ENCODE measurements at places on chromosomes 5 and 9.

- DNase-seq, result no peak
Observed at GRCh38 chr5:96049398-96050272, 88.0 kb upstream of the ELL2 start.

GRCh38 chr5:76999451-76999850 lies 30.8 kb upstream of the AGGF1 start:
- no peak for DNase-seq

DNA sequence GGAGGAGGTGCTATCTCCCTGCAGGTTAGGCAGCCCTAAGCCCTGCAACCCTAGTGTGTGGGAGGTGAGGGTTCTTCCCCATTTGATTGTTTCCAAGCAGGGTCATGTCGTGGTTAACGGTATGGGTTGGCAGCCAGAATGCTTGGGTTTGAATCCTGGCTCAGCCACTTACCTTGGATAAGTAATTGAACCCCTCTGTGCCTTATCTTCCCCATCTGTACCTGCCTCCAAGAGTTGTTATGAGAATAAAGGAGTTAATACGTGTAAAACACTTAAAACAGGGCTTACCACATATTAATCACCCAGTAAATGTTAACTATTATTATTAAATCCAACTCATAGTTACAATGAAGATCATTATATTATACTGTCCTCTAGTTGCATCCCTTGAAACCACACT lies 52.2 kb upstream of the SPATA31E1 start:
- no peak for DNase-seq

DNA sequence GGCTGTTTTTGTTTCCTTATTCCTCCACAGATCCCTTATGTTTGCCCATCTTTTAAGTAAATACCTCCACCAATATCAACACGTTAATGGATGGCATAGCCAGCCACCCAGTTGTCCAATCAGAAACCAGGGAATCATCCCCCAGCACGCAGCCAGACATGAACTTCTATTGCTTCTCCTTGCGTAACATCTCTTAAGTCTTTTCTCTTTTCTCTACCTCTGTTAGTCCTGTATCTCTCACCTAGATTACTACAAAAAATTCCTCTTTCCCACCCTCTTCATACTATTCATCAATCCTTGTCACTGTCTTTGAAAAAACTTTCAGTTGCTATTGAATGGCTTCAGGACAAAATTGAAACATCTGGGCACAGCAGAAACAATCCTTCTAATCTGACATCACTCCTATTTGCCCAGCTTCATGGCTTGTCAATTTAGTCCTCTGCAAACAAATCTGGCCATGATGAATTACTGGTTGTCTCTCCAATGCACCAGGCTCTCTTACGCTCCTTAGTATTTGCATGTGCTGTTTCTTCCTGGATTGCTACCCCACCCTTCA lies 349.3 kb downstream of the RAB3C start:
- no peak for DNase-seq

- DNase-seq, result no peak
Observed at GRCh38 chr9:23821375-23822181, 4.5 kb downstream of the ELAVL2 start.

DNA sequence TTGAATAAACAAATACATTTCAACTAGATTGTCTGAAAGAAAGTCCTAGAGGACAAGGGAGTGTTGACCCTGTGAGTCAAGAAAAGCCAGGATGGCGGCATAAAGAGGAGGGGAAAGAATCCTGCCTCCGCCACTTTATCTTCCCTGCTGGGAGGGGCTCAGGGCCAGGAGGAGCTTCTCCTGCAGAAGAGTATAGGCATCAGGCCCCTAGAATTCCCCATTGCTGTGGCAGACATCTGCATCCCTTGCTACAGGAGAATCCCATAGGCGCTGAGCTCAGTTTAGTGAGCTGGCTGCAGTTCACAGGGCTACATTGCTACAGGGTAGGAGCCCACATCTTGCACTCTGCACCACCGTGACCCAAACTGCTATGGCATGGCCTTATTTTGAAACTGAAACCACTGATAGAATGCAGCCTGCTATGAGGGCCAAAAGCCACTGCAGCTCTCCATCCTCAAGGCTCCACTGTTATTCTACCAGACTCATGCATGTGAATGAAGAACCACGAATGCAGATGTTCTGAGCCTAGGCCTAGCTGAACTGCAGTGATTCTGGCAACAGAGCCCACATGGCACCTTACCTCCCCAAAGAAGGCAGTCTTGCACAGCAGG lies 941.4 kb upstream of the CTNND2 start:
- DNase-seq, result no peak

GRCh38 chr5:150203832-150204589 lies 14.1 kb downstream of the SLC6A7 start:
- no peak for DNase-seq

- no peak for DNase-seq
Observed at GRCh38 chr5:116859666-116860320, 285.2 kb upstream of the SEMA6A start.

GRCh38 chr5:41157272-41157894 lies 55.9 kb downstream of the C6 start:
- DNase-seq, result no peak

- no peak for DNase-seq
Observed at GRCh38 chr5:35672995-35673394, 55.3 kb downstream of the SPEF2 start.

GRCh38 chr5:157750320-157750719 lies 6.8 kb downstream of the LSM11 start:
- no peak for DNase-seq

- DNase-seq, result no peak
Observed at GRCh38 chr9:137680444-137681358, 61.9 kb downstream of the EHMT1 start.

GRCh38 chr5:104431981-104432380 lies 869.4 kb upstream of the NUDT12 start:
- no peak for DNase-seq

DNA sequence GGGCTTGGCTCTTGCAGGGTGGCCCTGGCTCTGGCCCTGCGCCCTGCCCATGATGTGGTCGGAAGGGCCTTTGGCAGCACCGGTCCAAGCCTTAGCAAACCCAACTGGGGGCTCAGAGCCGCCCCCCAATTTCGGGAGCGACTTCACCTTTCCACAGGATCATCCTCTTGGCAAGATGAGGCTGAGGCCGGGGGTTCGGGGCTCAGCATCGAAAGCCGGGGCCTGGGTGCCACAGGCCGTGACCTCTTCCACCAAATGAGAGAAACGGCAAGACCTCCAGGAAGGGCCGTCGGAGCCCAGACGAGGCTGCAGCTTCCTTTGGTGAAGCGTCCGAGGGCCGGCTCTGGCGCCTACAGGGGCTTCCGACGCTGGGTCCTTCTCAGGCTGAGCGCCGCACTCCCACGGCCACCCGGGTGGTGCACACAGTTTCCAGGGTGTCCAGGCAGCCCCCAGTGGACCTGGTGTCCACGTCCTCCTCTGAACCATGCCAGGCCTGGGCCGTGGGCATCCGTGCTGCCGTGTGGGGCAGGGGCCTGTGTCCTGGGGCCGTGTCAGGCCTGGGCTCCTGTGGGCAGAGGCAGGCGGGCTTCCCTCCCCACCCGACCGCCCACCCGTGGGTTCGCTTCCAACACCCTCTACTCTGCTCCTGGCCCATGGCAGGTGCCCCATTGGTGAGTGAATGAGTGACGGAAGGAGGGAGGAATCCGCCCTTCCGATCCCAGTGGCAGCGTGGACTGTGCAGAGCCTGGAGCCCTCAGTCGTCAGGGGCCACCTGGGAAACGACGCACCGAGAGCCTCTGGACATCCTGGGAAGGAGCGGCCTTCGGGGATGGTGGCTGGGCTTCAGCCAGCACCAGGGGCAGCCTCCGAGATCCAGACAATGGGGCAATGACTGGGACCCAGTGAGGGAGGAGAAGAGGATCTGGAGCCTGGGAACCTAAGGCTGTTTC lies 5.2 kb upstream of the AGPAT2 start:
- no peak for DNase-seq

DNA sequence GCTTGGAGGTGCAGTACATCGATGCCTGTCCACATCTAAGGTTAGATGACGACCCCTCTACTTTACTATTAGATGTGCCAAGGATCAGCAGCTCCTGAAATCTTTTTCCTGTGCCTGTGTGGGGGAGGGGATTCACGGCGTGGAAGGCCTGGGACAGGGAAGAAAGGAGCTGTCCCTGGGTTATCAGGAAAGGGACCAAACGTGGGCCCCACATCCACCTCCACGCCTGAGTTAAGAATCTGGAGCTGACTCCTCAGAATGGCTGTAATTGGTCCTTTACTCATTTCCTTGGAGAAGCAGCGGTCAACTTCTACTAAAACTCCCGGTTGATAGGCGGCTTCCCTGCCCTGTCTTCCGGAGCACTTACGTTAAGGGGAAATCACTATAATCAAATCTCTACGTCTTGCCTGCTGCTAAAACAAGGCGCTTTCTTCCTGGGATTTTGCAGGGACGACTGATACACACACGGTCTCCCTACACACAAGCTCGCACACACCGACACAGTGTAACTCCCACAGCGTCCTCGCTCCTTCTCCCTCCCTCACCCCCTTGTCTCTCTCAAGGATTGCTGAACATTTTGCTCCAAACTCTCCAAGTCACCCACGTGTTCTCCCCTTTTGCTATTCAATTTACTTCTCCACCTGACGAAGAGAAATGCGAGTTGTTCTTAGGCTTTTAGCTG lies 1.4 kb downstream of the PDE4D start:
- DNase-seq, result no peak

All from stimulated activated CD8-positive, alpha-beta memory T cell treated with anti-CD3 and anti-CD28 coated beads, Interleukin-7, amount 100 ng/mL, for 1 hour (primary cell).